OCI-M1 (cell line): ENCODE measurements at places on chromosomes 13 and 19.

GRCh38 chr13:62206165-62206564 is 790.5 kb upstream of the PCDH20 start:
- no peak for DNase-seq

DNA sequence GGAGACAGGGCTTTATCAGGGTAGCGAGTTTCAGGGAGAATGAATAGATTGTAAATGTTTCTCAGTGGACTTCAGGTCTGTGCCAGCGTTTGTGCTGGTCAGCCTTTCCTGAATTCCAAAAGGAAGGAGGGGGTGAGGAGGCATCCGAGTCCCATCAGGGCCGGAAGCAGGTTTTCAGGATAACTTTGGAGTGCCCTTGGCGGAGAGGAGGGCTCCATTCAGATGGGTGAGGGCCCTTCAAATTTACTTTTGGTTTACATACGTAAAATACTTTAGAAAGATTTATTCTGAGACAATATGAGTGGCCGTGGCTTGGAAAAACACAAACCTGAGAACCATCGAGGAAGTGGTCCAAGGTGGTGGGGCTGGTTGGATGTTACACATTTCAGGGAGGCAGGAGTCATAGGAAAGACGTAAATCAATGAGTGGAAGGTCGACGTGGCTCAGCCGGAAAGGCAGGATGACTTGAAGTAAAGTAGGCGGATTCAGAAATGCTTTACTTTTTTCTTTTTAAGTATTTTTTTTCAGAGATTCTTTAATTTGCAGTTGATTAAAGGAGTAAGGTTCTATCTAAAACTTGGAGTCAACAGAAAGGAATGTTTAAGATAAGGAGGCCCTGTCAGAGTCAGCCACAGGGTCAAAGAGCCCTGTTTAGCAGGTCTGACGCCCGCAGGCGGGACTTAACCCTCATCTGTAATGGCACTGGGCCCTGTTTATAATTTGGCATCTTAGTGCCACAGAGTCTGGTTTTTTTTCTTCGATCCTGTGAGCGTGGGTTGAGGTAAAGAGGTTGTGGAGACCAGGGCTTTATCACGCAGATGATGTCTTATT is 32.8 kb downstream of the ATP11A start:
- peak; percentile 86 for DNase-seq

GRCh38 chr19:38209671-38210457 is 14.2 kb downstream of the DPF1 start:
- no peak for DNase-seq

GRCh38 chr19:57720878-57721277 is 6.5 kb downstream of the ZNF671 start:
- no peak for DNase-seq

DNA sequence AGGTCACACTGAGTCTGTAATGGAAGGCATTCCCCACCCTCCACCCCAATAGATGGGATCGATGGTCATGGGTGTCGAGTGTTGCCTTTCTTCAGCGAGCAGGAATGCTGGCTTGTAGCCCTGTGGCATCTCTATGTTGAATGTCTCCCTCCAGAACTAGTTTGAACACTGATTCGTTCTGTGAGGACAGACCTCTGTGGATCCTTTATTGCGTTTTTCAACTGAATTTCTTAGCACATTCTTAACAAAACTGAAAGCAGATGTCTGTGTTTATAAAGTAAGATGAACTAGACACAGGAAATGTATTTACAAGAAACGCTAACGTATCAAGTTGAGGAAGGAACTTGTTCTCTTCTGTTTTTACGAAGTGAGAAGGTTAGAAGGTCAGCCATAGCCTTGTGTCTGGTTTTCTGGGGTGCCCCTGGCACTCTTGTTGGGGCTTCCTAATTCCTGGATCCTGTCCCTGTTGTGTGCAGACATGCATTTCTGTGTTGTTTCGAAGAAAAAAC is 36.8 kb upstream of the TM9SF2 start:
- no peak for DNase-seq

GRCh38 chr19:35879770-35880317 is 11.5 kb downstream of the APLP1 start:
- peak; percentile 97 for DNase-seq

DNA sequence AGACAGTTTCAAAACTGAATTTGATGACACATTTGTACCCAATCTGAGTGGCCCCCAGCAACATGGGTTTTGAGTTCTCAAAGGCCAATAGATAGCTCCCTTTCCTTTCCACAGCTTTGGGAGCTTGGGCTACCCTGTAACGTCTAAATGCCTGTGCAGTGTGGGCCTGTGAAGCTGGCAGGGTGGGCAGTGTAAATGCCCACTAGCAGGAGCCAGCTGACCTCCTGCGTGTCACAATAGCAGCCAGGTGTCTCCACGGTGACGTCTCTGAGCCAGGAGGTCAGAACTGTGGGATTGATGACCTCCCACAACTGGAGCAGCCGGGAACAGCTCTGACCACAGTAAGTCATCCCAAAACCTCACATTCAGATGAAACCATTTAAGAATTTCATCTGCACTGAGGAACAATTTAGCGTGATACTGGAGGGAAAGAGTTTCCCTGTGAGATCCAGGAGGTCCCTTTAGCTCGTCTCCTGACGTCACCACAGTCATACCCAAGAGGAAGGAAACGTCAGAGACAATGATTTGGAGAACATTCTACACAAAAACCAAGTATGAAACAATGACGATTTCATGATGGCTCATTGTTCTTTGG is at the start of gene IPO5:
Gene IPO5 (plus strand): TSS at position 300 of the 595 bp plus-strand sequence. CDS start 23,022 bp downstream, outside the sequence.
- DNase-seq, result no peak

GRCh38 chr13:66210677-66211076 is 1019.5 kb downstream of the PCDH9 start:
- peak; percentile 28 for DNase-seq

- no peak for DNase-seq
These were observed 893.4 kb downstream of the DIAPH3 start for GRCh38 chr13:59270327-59270726.

GRCh38 chr13:51112771-51113170 is 1.7 kb upstream of the C13orf42 start:
- no peak for DNase-seq

GRCh38 chr13:31195616-31196015 is 4.2 kb upstream of the B3GLCT start:
- DNase-seq, result no peak

DNA sequence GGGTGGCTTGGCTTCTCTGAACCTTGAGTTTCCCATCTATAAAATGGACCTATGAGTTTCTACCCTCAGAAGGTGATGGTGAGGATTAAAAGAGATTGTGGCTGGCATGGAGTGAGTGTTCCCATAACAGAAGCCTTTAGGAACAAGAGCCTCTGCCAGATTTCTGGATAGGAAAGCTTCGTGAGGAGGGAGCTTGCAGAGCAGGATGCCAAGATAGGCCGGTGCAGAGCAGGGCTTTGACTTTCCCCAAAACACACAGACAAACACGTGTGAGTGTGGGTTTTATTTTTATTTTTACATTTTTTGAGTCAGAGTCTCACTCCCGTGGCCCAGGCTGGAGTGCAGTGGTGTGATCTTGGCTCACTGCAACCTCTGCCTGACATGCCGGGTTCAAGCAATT is 3.7 kb upstream of the CNN1 start:
- DNase-seq, result peak; percentile 74

GRCh38 chr13:50757008-50757407 is 86.5 kb downstream of the DLEU7 start:
- DNase-seq, result no peak

GRCh38 chr19:13689085-13689484 is 75.2 kb upstream of the MRI1 start:
- DNase-seq, result peak; percentile 98

DNA sequence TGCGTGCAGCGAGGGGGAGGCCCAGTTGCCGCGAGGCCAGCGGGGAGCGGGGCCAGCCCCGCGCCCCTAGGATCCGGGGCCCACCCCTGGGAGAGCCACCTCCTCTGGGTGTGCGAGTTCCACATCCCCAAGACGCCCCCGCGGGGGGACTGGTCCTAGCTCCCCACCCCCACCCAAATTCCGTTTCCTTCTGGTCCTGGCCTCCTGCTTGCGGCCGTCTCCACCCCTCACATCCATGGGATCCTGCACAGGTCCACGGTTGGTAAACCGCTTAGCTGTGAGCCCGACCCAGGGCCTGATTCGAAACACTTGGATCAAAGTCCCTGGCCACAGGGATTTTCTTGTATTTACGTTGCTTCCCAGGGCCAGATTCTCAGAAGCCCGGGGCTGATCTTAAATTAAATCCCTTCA is 324 bp upstream of the FBXO17 start:
- no peak for DNase-seq

- no peak for DNase-seq
These were observed 1.4 kb upstream of the HSD17B14 start for GRCh38 chr19:48837687-48838086.

- DNase-seq, result no peak
These were observed 25.4 kb upstream of the SEMA6B start for GRCh38 chr19:4584670-4585460.

- no peak for DNase-seq
These were observed 167.1 kb downstream of the LMO7 start for GRCh38 chr13:75803164-75803611.
